ENCODE measurements at places on chromosomes 3 and 15. TPM values are rescaled to one million over a fixed set of nuclear protein-coding genes. Genes with fewer than 3 reads are reported as not detected.

DNA sequence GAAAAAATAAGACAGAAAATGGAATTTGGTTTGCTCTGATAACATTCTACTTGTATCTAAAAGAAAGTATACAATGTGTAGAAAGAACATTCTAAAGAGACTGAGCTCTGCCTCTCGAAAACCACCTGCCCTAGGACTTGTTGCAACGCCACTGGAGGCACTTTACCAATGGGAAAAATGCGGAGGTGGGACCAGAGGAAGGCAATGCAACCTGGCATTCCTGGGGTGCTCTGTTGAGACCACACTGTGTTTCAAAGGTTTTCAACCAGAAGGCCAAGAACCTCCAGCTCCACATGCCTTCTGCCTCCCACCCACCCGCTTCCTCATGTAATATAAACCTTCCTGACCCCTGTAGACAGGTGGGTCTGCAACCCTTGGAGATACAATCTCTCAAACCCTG, 4.5 kb downstream of the PROK2 start:
- ATAC-seq: no peak

GRCh38 chr3:141950572-141951493, 74.4 kb downstream of the ATP1B3 start:
- ATAC-seq: no peak

- no peak for ATAC-seq
Measured at GRCh38 chr3:112136046-112136445, 3.0 kb upstream of the GCSAM start.

Gene VPS39
- total RNA-seq: 40.7 TPM

Gene HEXA
- 48.7 TPM for total RNA-seq
